DMS153 (cell line): ENCODE measurements at places on chromosomes 3 and 15.

GRCh38 chr3:122513386-122514122 lies 1.2 kb downstream of the KPNA1 start:
- peak; percentile 34 for DNase-seq

DNA sequence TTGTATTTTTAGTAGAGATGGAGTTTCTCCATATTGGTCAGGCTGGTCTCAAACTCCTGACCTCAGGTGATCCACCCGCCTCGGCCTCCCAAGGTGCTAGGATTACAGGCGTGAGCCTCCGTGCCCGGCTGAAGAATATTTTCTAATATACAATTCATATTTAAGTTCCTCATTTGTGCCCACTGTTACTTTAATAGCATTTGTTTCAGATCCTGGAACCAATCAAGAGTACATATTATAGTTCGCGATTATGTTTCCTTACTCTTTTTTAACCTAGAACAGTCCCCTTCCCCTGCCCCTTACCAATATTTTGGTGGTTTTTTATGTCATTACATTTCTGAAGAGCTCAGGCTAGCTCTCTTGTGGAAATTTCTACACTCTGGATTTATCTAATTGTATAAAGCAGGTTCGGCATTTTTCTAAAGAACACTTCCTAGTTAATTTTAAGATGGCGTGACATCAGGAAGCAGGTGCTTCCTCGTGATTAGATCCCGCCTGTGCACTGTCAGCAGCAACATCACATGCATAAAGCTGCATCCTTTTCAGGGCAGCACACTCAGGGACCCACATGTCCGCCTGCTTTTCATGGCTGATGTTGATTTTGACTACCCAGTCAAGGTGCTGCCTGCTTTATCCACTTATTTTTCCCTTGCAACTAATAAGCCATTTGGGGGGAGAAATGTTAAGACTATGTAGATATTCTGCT lies 88.7 kb upstream of the EPHB3 start:
- DNase-seq: peak; percentile 45

DNA sequence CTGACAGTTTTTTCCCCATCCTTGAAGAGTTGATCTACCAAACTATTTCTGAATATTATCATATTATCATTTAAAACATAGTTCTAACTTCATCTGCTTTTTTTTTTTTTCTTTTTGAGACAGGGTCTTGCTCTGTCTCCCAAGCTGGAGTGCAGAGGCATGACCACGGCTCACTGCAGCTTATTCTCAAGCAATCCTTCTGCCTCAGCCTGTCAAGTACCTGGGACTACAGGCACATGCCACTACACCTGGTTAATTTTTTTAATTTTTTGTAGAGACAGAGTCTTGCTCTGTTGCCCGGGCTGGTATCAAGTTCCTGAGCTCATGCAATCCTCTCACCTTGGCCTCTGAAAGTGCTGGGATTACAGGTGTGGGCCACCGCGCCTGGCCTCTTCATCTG lies 1.3 kb downstream of the EIF2AK4 start:
- no peak for DNase-seq

GRCh38 chr3:186496016-186496415 lies 48.2 kb downstream of the CRYGS start:
- DNase-seq: no peak

- no peak for DNase-seq
Measured at GRCh38 chr3:135760581-135760980, 204.9 kb upstream of the PPP2R3A start.

GRCh38 chr3:189690672-189691071 lies 59.5 kb downstream of the TP63 start:
- no peak for DNase-seq

DNA sequence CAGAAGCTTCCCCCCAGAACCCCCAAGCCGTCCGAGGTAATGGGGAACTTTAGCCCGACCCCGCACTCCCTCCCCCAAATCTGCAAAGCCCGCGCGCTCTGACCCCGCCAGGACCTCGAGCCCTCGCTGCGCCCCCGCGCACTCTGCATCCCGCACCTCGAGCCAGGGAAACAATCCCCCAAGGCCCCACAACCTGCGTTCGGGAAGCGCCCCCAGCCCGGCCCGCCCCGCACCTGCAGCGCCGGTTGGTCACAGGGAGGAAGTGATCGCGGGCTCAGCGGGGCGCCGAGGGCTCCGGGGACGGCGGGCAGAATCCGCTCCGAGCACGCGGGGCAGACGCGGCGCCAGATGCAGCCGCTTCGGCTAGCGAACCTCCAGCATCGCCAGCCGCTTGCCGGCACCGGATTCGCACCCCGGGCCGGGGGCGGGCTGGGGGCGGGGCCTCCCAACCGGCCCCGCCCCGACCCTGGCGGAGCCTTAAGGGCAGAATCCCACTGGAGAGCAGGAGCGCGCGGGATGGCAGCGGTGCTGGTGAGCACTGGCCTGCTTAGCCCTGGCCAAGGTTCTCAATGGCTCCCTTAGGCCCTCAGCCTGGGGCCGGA lies at the start of gene CAMKV:
Gene CAMKV (minus strand): TSS at position 382 of the 602 bp plus-strand sequence. CDS start 7,518 bp downstream, outside the sequence.
- DNase-seq: no peak

DNA sequence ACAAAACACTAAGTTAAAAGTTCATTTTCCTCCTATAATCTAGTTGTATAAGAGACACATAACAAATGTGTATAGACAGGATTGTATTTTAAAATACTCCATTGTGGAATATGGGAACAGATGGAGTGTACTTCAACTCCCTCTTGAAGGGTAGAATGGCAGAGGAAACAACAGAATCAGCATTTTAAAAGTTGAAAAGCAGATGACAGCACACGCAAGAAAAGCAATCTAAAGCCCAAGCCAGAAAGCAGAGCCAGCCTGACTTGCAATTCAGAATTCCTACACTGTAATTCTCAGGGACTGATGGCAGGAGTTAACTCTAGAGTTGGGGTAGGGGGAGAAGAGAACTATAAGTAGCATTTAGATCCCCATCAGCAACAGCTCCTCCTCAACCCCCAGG lies 22.8 kb downstream of the MORC1 start:
- no peak for DNase-seq

DNA sequence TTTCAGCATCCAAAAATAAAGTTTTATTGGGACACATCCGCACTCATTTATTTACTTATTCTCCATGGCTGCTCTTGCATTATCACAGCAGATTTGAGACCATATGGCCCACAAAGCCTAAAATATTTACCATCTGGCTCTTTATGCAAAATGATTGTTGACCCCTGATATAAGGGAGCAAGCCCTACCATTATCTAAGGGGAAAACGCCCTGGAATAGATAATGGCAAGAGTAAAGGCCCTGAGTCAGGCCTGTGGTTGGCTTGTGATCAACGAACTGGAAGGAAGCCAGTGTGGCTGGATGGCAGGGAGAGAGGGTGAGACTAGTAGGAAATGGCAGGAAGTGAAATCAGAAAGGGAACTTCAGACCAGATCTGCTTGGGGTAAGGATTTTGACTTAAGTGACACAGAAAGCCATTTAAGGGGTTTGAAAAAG lies 24.6 kb upstream of the DMXL2 start:
- DNase-seq: peak; percentile 3

- DNase-seq: no peak
Measured at GRCh38 chr15:82805994-82806406, at the start of gene FSD2. TSS of gene FSD2 (minus strand) at chr15:82806069. CDS start at chr15:82787390, 18,679 bp downstream.

- DNase-seq: no peak
Measured at GRCh38 chr15:60426870-60427508, 29.2 kb upstream of the ANXA2 start.
